ENCODE measurements at places on chromosomes 1 and 21. TPM values are rescaled to one million over a fixed set of nuclear protein-coding genes. Genes with fewer than 3 reads are reported as not detected.

NUDT4B gene
- 32.1 TPM for total RNA-seq

CD84 gene
- 0.62 TPM for total RNA-seq

ALX3 gene
- not detected for total RNA-seq

BPNT1 gene
- 5.2 TPM for total RNA-seq

LRRC7 gene
- 2.1 TPM for total RNA-seq

NOL9 gene
- total RNA-seq: 33.0 TPM

NCAM2 gene
- total RNA-seq: 1.9 TPM

PROK1 gene
- 1.8 TPM for total RNA-seq

OR2W3 gene
- not detected for total RNA-seq

- no peak for DNase-seq
Observed at GRCh38 chr1:218556016-218556415, 210.9 kb downstream of the TGFB2 start.

- DNase-seq: no peak
Observed at GRCh38 chr1:38997901-38998190, 6.8 kb downstream of the AKIRIN1 start.

DNA sequence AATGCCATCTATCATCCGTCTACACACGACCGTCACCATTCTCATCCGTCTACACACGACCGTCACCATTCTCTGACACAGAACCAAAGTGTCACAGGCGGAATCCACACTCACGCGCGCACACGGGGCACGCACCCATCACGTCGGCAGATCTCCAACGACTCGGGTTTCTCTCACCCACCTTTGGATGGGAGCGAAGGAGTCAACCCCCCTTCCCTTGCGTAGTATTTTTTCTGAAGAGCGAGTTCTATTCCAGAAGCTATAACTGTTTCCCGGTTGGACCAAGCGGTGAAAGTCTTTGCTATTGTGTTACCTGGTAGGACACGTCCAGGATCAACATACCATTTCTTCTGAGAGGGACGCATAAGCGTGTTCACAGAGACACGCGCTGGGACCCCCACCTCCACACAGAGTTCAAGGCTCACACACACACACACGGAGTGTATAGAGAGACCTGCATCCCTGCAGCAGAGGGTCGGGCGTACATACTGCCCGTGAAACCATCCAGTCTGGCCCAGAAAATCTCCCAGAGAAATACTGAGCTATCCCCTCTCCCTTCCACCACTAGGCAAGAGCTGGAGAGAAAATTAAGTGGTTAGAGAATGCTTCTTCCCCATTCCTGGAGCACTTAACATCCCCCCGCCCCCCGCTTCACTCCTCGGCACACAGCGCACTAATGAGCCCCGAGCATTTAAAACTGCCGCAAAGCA lies 741 bp downstream of the DUSP10 start:
- peak; percentile 48 for DNase-seq

- no peak for DNase-seq
Observed at GRCh38 chr1:160374306-160375110, 7.6 kb downstream of the NHLH1 start.

- no peak for DNase-seq
Observed at GRCh38 chr1:211627259-211627658, 48.2 kb downstream of the NEK2 start.

DNA sequence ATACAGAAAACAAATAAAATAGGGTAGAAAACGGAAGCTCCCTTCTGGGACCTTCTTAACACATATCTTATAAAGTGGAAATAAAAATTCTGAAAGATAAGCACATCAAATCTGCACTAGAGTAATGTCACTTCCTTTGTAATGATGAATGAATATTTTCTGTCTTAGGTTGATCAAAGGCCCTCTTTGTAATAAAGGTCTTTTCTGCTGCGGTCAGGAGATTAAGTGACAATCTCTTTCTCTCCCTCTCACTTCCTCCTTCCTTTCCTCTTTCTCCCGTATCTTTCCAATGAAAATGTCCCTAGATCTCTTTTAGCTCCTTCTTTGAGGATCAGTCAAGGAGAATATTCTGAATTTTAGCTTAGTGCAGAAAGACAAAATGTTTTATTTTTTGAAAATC lies 33.8 kb downstream of the TMCO1 start:
- no peak for DNase-seq

GRCh38 chr21:45736690-45737484 lies 93.4 kb downstream of the PCBP3 start:
- no peak for DNase-seq

DNA sequence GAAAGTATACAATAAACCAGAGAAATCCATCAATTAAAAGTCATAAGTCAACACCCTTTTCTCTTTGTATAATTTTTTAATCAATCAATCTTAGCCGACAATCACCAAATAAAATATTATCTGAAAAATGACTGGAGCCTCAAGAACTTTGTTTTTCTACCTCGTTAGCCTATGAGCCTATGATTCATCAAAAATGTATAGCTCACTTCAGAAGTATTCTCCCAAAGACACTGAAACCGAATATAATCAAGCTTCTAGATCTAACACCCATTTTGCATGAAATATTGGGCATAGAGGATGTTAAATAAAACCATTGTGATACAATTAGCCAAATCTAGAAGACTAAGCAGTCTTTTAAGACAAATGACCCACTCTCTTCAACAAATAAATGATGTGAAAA lies 17.8 kb upstream of the RSBN1 start:
- DNase-seq: no peak

- no peak for DNase-seq
Observed at GRCh38 chr1:214777364-214777763, 174.4 kb downstream of the CENPF start.

DNA sequence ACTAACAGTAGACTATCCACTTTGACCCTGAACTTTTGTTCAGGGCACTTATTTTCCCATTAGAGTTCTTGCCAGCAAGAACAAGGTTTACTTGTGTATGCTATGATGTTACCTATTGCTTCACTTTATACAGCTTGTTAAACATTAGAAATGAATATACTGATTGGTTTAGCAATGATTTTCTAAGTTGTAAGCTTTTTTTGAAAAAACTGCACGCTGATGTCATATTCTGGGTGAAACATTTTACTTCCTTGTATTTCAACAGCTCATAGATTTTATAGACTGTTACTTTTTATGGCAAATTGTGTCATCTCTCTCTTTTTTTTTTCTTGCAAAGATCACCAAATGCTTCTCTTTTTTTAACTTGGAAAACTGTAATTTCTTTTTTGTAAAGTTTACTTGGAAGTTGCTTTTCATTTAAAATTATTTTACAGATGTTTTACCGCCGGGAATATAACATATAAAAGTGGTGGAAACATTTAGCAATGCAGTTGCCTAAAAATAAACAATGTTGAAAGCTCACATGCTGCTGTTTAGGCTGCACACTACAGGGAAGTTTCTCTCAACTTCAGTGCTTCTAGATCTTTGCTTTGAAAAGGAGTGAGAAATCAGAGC lies 215.3 kb upstream of the NFIA start:
- DNase-seq: no peak

- no peak for DNase-seq
Observed at GRCh38 chr1:168236836-168237611, 11.2 kb downstream of the SFT2D2 start.

DNA sequence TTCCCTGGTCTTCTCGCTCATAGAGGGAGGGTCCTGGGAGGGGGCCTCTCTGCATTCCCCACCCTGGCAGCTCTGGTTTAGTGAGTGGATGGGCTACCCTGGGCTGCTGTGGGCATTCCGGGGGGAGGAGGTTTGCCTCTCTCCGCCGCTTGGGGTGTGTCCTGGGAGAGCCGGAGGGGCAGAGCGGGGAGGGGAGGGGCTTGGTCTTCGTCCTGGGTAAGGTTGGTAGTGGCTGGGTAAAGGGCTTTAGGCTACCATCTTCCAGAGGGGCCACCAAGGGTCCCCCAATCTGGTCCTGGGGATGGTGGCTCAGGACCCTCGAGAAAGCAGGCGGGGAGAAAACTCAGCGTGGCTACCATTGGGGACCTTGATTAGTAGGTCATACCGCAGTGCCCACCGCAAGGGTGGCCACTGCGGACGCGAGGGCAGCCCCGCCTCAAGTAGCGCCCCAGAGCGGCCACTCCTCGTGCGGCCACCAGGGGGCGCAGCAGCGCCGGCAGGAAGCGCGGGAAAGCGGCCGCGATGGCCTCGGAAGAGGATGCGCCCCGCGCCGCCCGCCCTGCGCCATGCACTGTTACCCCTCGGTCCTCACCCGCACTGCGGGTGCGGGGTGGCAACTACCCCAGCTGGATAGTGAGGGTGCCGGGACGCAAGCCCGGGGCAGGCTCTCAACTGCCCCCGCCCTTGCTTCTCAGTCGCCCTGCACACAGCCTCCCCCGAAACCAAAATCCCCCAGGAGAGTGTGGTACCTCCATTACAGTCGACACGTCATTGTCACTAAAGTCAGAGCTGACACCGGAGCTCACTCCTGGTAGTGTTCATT lies 44.1 kb upstream of the SLC25A33 start:
- DNase-seq: no peak

All from gastrocnemius medialis (tissue), 4 donors.